ENCODE measurements at places on chromosomes 3 and 15.

- peak; percentile 27 for DNase-seq
Measured at GRCh38 chr3:194137506-194138474, 1.8 kb downstream of the HES1 start.

DNA sequence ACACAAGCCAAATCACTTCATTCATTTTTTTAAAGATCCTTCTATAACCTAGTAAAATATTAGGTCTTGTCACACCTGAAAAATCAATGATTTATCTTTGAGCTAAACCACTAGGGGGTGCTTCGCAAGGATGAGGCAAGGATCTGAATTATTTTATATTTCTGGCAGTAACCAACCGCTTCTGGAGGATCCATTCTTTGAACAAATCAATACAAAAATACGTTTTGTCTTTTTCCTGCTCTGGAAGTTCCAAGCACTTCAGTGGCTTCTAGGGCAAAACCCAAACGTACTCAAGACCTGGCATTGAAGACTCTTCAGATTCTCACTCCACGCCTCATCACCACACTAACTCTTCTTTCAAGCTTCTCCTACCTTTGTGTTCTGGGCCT lies 486 bp downstream of the LSG1 start:
- no peak for DNase-seq

DNA sequence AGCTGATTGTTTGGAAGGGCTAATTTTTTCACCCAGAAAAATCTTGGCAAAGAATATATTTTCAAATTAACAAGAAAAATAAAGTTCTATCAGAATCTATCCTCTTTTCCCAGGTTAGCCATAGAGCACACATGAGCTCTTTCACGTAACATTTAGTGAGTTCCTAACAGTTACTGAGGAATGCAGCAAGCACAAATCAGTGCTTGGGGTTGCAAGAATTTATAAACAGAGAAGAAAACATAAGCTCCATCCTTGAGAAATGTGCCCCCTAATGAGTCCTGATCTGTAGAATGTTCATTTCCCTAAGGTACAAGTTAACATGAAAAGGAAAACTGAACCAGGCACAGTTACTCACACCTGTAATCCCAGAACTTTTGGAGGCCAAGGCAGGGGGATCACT lies 13.9 kb downstream of the EOGT start:
- no peak for DNase-seq

GRCh38 chr15:77021088-77021481 lies 26.2 kb downstream of the PSTPIP1 start:
- no peak for DNase-seq

- peak; percentile 38 for DNase-seq
Measured at GRCh38 chr3:20040548-20041196, 426 bp downstream of the KAT2B start.

GRCh38 chr3:79878708-79879107 lies 110.9 kb upstream of the ROBO1 start:
- no peak for DNase-seq

- no peak for DNase-seq
Measured at GRCh38 chr3:61547625-61548024, 13.7 kb upstream of the PTPRG start.

- no peak for DNase-seq
Measured at GRCh38 chr3:127012091-127012490, 29.2 kb downstream of the PLXNA1 start.

GRCh38 chr3:43762451-43762850 lies 71.7 kb downstream of the ABHD5 start:
- DNase-seq: no peak

GRCh38 chr3:142104763-142105162 lies 44.6 kb downstream of the TFDP2 start:
- DNase-seq: no peak

- DNase-seq: no peak
Measured at GRCh38 chr3:4988983-4989834, 10.0 kb downstream of the BHLHE40 start.

DNA sequence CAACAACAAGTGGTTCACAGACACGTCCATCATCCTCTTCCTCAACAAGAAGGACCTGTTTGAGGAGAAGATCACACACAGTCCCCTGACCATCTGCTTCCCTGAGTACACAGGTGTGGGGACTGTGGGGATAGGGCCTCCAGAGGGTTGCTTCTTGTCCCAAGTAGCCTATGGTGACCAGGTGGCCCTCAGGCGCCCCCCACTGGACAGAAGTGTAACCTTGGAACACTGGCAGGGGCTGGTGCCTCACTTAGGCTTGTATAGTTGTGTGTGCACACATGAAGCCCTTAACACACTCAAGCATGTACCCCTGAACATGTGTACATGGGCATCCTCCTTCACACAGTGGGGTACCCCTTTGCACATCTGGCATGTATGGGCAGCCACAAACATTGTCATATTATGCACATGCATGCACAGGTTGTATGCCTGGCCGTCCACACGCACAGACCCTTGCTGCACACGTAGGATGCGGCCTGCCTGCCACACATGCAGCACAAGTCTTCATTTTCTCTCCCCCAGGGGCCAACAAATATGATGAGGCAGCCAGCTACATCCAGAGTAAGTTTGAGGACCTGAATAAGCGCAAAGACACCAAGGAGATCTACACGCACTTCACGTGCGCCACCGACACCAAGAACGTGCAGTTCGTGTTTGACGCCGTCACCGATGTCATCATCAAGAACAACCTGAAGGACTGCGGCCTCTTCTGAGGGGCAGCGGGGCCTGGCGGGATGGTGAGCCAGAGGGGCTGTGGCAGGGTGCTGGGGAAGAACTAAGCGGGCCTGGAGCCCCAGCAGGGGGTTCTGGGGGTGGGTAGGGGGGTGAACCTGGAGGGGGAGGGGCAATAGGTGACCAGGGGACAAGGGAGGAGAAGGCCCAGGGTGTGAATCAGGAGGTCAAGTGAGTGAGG lies 11.7 kb upstream of the SEMA3B start:
- no peak for DNase-seq

DNA sequence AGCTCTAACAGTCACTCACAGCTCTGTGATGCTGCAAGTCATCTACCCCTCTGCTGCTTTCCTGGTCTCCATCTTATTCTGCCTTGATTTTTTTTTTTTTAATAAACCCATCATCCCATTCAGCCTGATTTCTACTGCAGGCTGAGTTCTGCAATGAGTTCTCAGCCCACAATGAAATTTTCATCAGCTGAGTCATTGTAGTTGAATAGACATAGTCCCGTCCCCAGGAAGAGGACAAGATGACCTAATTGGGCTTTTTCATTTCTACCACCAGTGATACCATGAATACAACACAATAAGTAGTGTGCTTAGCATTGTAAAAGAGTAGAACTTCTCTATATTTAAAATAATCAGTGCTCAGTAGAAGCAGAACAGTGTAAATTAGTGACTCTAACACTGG lies 59.3 kb downstream of the C3orf85 start:
- no peak for DNase-seq

DNA sequence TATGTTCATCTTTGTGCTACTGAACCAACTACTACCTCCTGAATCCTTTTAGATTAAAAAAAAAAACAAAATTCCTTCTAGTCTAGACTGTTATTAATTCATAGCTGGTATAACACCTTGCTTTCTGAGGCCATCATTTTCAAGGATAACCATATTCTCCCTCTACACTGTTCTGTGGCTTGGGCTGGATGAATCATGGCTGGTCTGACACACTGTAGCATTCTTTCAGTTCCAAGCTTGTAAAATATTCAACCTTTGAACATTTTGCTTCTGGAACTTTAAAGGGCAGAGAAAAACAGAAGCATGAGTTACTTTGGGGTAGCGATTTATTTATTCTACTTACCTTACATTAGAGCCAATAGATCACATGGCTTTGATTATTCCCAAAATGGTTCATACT lies 7.6 kb downstream of the HSPBAP1 start:
- no peak for DNase-seq

DNA sequence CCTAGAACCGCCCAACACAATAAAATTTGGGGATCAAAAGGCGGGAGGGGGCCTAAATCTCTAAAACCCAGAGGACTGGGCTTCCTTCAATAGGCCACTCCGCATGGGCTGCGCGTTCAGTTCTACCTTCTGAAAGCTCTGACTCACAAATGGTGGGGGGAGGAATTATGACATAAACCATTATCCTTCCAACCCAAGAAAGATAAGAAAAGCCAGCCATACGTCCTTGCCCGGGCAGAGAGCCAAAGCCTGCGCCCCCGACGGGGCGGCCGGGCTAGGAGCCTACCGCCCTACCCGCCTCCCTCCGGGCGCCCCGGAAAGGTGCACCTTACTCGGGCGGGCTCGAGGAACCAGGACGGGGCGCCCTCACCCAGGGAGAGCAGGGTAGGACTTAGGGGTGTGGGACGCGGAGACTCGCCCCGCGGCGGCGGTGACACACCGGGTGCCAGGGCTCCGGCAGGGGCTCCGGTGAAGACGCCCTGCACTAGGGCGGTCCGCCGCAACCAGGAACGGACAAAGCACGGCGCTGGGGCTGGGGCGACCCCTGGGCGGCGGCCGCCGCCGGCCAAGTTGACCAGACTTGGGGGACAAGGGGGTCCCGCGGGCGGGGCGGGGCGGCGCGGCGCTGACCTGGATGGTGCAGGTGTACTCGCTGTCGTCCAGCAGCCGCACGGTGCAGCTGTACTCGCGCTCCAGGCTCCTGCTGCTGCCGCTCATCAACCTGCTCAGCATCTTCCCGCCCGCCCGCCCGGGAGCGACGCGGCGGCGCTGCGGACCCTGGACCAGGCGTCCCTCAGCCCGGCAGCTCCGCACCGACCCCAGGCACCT lies 534 bp downstream of the FRMD5 start:
- peak; percentile 15 for DNase-seq

GRCh38 chr15:49801796-49802195 lies 180.9 kb downstream of the DTWD1 start:
- DNase-seq: no peak

- DNase-seq: no peak
Measured at GRCh38 chr15:66713843-66714508, 11.9 kb downstream of the SMAD6 start.

DNA sequence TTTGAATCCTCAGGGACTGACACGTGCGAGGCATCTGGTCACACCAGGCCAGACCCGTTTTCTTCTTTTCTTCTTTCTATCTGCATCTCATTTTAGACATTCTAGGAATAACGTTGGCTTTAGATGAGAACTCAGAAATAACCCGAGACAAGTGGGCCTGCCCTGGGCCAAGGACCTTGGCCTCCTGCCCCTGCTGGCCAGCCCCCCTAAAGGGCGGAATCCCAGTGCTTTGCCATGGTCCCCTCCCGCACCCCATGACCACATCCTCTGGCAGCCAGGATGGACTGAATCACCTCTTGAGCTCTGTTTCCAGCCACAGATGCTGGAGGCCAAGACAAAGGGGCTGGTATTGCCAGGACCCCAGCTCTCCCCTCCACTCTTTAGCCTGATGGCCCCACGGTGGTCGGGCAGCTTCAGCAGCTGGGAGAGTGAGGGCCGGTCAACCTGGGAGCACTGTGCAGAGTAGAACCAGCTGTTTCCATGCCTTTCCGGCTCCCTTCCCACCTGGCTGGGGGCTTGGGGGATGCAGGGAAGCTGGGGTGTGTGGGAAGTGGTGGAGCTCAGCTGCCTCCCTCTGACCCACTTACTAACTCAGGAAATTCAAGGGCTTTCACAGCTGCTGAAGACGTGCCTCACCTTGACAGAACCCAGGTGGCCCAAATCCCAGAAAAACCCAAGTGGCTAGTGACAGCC lies 190.9 kb downstream of the FAM43A start:
- no peak for DNase-seq

GRCh38 chr3:183895296-183895695 lies 10.6 kb upstream of the PARL start:
- DNase-seq: peak; percentile 15

GRCh38 chr15:77414789-77415442 lies 5.0 kb downstream of the PEAK1 start:
- DNase-seq: no peak

DNA sequence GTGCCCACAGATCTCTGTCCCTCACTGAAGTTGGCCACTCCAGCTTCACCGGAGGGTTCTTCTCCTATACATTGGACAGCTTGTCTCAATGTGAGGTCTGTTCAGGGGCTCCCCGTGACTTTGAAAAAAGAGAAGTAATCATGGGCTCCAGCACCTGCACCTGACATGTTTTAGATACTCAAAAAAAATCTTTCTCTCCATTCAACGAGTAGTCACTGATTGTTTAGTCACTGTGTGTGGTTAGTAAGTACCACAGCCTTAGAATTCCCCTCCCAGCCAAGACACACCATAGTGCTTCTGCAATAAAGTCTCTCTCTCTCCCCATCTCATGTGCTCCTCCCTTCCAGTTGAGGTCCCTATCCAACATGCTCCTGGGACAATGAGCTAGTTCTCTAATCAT lies 18.6 kb downstream of the CCR9 start:
- no peak for DNase-seq

- no peak for DNase-seq
Measured at GRCh38 chr3:127712881-127713771, 40.4 kb downstream of the ABTB1 start.

DNA sequence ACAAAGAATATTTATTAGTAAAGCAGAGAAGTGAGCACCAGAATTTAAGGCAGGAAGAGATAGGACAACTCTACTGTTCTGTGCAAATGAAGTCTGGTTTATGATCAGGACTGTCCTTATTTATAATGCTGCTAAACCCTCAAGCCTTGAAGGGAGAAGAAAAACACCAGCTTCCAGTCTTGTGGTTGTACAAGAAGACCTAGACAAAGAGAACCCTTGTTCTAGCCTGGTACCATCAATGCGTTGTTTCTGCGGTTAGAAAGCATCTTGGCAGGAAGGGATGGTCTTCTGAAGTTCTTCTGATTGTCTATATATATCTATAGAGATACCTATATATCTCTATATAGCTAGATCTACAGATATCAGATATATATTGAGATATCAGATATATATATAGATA lies 33.8 kb downstream of the PDCD10 start:
- DNase-seq: no peak

- DNase-seq: no peak
Measured at GRCh38 chr15:41483115-41483514, 10.6 kb upstream of the ITPKA start.

DNA sequence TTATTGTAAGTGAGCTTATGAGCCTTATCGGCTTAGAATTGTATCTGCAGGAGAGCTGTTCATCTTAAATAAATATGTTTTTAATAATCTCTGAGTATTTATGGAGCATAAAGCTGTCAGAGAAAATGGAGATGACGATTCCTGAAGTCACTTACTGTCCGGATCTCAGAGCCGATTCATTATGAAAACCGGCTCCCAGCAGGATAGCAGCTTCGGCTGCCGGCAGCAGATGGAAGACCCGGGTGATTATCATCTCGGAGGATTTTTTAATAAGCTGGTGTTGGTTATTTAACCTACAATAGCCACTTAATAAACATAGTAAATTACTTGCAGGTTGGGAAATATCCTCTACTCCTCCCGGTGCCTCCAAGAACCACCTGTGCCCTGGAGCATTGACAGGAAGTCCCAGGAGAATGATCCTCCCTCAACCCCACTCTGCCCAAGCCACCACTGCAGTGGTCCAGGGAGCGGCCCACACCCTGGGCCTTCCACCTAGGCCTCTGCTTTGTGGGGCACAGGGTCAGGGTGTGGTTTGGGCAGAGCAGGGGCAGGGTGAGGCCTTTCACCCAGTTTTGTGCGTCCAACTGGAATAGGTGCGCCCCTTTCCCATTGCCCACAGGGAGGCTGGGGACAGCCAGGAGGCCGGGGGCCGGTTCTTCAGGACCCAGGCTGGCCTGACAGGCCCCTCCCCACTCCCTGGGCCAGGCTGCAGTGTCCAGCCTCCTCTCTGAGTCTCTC lies 42.2 kb upstream of the PRR23E start:
- DNase-seq: no peak

- DNase-seq: no peak
Measured at GRCh38 chr3:57752307-57752706, 3.8 kb upstream of the SLMAP start.

All from T-helper 17 cell (primary cell).